ENCODE measurements at places on chromosomes 16 and 17. TPM values are rescaled to one million over a fixed set of nuclear protein-coding genes. Genes with fewer than 3 reads are reported as not detected.

DNA sequence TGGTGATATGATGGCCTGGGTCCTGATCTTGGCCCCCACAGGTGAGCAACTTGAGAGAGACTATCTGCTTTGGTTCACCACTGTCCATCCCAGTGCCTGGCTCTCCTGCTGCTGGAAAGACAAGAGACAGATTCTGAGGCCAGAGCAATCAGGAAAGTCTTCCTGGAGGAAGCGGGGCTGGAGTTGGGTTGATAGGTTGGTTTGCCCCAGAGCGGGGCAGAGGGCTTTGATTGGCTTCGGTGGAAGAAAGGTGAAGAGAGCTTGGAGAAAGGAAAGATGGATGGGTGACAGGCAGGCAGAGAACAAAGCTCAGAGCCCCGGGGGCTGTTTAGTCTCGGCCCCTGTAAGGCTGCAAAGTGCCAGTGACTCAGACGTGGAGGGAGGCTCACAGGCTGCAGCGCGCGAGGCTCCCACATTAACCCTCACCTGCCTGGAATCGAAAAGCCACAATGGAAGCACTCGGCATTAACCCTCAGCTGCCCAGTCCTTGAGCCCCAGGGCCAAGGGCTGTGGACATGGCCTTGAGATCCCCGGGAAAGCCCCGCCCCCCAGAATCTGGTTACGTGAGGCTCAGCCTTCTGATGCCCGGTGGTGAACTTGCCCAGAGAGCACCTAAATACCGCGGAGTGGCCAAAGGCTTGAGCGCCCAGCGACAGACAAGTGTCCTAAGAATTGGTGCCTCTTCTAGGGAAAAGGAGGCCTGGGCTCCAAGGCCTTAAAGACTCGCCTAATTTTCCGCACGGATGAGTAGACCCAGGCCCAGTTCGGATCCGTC, 996 bp upstream of the CPNE2 start:
- peak; percentile 51 for DNase-seq

DNA sequence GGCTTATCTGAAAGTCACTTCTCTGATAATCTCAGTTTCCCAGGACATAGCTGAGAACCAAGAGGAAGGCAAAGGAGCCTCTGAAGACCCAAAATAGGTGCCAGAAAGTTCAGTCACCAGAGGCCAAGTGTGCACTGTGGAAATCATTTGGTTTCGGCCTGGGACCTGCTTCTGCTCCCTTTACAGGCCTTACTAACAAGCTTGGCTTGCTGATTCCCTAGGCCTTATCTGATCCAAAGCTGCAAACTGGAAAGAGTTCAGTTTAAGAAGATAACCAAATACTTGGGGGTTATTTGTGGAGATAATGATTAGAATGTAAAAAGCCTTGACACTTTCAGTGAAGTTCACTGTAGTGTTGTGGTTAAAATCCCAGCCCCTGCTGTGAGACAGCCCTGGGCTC, 17.0 kb downstream of the ITGA3 start:
- no peak for DNase-seq

DNA sequence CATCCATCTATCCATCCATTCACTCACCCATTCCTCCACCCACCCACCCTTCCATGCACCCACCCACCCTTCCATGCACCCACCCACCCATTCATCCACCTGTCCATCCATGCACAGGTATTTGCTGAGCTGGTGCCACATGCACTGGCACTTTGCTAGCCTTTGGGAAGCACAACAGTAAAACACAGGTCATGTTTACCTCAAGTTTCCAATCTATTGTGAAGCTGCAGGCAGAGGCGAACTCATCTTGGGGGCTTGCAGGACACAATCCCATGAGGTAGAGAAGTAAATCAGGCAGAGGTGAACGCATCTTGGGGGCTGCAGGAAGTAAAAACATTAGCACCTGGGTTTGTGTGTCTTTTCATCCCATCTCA, 35.6 kb upstream of the CBFA2T3 start:
- no peak for DNase-seq

DNA sequence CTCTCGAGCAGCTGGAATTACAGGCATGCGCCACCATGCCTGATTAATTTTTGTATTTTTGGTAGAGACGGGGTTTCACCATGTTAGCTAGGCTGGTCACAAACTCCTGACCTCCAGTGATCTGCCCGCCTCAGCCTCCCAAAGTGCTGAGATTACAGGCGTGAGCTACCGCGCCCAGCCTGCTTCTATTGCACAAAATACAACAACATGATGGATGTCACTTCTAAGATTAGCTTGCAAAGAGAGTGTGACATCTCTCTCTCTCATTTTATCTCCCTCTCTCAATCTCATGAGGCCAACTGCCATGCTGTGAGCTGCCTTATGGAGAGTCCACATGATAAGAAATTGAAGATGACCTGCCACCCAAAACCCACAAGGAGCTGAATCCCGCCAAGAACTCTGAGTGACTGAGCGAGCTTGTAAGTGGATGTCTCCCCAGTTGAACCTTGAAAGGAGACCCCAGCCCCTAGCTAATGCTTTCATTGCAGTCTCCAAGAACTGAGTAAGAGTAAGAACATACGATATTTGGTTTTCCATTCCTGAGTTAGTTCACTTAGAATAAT, 458.5 kb downstream of the RBFOX1 start:
- DNase-seq: no peak

DNA sequence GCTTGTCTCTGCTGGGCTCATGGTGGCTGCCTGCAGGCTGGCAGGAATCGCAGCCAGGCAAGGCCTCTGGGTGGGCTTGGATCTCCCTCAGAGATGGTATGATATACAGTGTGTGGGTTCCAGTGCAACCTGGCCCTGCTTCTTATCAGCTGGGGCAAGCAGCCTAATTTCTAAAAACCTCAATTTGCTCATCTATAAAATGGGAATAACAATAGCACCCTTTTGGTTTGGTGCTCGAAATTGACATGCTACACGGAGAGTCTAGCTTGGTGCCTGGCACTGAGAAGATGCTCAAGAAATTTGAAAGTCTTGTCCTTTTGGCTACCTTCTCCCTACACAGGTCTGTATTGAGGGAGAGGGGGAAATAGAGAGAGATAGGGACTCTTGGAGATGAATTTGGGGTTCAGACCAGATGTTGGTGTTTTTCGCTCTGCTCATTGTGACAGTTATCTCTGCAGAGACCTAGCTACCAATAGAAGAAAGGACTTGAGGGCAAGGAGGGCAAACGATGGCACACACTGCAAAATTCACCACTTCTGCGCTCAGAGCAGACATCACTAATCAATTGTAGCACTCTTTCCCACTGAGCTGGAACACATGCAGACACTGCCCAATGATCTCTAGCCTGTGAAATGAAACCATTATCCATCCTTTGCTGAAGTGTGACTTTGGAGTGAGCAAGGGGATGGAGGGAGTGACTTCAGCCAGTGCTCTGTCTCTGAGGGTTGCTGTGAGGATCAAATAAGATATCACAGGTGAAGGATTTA, 15.6 kb downstream of the BEAN1 start:
- no peak for DNase-seq

DNA sequence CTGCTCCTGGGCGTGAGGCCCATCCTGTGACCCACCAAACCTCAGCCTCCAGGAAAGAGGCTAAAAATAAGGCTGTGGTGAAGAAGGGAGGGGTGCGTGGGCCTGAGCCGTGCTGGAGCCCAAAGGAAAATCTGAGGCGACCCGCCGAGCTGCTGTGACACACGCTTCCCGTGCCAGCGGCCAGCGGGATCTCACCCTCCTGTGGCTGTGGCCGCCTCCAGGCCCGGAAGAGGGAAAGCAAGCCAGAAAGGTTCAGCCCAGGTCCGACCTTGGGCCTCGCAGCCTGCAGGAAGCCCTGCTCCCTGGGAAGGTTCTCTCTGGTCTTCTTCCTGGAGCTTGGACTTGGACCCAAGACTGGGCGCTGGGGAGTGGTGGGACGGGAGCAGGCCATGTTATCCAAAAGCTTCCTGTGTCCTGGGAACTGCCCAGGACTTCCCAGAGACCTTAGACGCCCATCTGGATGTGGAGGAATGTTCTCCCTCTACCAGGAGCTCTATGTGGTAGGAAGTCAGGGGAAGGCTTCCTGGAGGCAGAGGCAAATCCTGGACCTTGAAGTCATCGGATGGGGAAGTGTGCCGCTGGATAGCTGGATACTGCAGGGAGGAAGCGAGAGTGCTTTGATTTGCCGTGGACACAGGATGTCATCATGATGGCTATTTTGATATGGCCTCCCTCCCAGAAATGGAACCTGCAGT, 11.4 kb downstream of the SPNS2 start:
- DNase-seq: peak; percentile 71

DNA sequence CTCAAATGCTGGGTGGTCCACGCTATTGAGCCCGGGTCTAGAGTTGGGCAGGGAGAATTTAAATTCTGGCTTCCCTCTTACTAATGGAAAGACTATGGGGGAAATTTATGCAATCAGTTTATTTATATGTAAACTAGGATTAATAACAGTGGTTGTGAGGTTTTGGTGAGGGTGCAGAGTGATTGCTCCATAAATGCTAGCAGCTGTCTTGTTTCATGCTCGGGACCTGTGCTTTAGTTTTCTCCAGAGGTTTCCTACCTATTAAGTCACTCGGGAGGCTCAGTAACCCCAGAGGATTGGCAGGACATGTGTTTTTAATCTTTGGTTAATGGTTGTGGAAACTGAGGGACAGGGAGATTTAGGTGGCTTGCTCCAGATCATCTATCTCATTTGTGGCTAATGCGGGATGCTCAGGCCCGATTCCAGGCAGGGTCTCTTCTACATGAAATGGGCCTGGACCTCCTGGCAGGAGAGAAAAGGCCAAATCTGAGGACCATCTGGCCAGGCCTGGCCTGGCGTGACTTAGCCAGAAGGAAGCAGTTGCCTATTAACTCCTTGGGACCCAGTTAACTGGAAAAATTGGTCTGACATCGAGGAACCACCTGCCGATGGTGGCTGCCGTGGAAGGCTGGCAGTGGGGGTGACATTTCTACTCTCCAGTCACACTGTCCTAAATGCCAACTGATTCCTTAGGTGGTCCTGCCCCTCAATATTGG, 2.1 kb downstream of the PRCD start:
- DNase-seq: no peak

- DNase-seq: no peak
Measured at GRCh38 chr17:1673041-1673785, 11.5 kb downstream of the PRPF8 start.

GRCh38 chr16:73364413-73364812, 316.5 kb upstream of the ZFHX3 start:
- no peak for DNase-seq

DNA sequence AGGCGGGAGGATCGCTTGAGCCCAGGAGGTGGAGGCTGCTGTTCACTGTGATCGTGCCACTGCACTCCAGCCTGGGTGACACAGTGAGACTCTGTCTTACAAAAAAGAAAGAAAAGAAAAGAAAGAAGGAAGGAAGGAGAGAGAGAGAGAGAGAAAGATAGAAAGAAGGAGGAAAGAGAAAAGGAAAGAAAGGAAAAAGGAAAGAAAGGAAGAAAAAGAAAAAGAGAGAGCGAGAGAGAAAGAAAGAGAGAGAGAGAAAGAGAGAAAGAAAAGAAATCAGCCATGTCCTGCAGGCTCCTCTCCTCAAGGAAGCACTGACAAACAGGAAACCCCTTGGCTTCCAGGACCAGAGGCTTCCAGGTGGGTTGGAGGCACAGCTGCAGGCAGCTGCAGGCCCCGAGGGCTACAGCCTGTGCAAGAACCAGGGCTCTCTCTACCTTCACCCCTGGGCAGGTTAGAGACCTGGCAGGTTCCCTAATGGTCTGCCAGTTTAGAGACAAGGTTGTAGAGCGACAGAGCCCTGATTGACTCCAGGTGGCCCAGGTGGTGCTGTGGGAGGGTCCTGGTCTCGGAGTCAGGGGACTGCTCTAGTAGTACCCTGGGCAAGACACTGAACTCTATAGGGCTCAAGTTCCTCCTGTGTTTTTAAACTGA, 53.8 kb downstream of the PECAM1 start:
- DNase-seq: no peak

- peak; percentile 74 for DNase-seq
Measured at GRCh38 chr17:81160306-81160705, 5.0 kb upstream of the PVALEF start.

DNA sequence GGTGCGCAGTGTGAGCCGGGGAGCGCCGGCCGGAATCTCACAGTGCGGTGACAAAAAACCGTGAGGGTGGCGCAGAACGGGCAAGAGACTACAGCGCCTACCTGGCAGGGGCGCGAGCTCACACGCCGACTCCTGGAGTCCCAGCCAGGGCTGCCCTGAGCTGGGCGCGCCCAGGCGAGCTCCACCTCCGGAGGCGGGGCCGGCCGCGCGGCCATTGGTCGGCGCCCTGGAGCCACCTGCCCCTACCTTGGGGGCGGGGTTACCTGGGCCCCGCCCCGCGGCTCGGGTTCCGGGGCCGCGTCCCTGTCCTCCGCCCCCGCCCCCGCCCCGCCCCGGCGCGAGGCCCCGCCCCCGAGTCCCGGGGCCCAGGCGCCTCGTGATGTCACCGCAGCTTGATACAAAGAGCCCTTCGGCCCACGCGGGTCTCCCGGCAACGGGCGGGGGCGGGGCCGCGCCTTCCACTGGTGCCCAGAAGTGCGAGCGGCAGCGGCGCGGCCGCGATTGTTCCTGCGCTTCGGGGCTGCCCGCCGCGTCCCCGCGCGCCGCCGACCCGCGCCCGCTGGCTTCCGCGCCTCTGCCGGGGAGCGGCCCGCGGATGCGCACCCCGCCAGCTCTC, 96.3 kb downstream of the RAB11FIP4 start:
- peak; percentile 85 for DNase-seq

- no peak for DNase-seq
Measured at GRCh38 chr17:52790359-52790955, 631.9 kb upstream of the CA10 start.

DNA sequence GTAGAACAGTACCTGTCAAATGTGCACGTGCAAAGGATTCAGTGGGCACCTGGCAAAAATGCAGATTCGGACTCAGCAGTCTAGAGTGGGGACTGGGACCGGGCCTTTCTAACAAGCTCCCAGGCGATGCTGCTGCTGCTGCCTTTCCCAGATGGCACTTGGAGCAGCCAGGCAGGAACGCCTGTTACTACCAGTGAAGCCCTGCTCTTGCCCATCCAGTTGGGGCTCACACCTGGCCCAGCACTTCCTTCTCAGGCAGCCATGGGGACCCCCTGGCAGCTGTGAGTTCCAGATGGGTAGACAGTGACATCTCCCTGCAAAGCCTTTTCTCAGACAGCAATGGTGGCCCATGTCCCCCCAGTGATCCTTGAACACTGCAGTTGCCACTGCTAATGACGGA, 30.4 kb downstream of the KDM8 start:
- DNase-seq: no peak

- DNase-seq: no peak
Measured at GRCh38 chr17:8117367-8117979, 841 bp downstream of the ALOXE3 start.

- DNase-seq: no peak
Measured at GRCh38 chr16:88601313-88602036, 31.3 kb downstream of the ZC3H18 start.

- peak; percentile 20 for DNase-seq
Measured at GRCh38 chr17:67260170-67260987, 15.4 kb upstream of the HELZ start.

KRT40 gene
- total RNA-seq: not detected

PDILT gene
- total RNA-seq: not detected

PYY gene
- total RNA-seq: not detected

CIBAR2 gene
- not detected for total RNA-seq

LHX1 gene
- not detected for total RNA-seq

CBFA2T3 gene
- total RNA-seq: 15.0 TPM

RHBDF1 gene
- total RNA-seq: 24.8 TPM

ZNF598 gene
- total RNA-seq: 27.4 TPM

PRSS21 gene
- not detected for total RNA-seq

CHST6 gene
- total RNA-seq: 0.15 TPM

BORCS6 gene
- 9.7 TPM for total RNA-seq

CD300LF gene
- 0.39 TPM for total RNA-seq

FOXN1 gene
- not detected for total RNA-seq

Data from psoas muscle (tissue), 8 donors.